CD8-positive, alpha-beta memory T cell (primary cell): ENCODE measurements at places on chromosomes 6 and 20. TPM values are rescaled to one million over a fixed set of nuclear protein-coding genes. Genes with fewer than 3 reads are reported as not detected.

BNIP5 gene
- not detected for total RNA-seq

TP53TG5 gene
- not detected for total RNA-seq

DNA sequence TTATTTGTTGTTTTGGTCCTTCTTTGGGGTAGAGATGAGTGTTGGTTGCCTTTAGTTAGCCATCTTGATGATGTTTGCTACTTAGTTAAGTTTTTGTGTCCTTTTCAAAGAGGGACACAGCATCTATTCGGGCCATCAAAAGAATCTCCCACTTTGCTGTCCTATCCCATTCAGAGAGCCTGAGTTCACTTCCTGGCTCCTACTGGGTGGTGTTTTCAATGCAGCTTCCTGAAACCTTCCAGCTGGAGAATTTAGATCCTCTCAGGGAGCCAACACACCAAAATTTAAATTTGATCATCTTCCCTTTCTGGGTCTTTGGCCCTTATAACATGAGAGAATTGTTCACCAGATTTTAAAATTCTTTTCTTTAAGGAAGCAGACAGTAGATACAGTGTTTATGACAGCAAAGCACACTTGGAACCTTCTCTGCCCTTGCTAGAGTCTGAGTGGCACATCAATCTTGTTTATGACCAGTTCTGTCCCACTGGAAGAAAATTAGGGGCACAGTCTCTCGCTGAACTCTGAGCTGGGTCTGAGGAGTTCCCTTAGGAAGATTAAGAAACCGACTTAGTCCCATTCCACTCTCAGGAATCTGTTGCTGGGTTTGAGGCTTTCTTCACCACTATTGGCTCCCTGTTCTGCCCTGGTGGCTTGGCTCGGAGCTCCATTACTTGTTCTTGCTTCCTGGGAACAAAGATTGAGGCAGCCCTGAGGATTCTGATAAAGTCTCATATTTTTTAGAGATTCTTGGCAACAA lies 115.5 kb downstream of the CCDC170 start:
- no peak for DNase-seq

CST7 gene
- total RNA-seq, result 124 TPM

GABRR1 gene
- not detected for total RNA-seq

DNA sequence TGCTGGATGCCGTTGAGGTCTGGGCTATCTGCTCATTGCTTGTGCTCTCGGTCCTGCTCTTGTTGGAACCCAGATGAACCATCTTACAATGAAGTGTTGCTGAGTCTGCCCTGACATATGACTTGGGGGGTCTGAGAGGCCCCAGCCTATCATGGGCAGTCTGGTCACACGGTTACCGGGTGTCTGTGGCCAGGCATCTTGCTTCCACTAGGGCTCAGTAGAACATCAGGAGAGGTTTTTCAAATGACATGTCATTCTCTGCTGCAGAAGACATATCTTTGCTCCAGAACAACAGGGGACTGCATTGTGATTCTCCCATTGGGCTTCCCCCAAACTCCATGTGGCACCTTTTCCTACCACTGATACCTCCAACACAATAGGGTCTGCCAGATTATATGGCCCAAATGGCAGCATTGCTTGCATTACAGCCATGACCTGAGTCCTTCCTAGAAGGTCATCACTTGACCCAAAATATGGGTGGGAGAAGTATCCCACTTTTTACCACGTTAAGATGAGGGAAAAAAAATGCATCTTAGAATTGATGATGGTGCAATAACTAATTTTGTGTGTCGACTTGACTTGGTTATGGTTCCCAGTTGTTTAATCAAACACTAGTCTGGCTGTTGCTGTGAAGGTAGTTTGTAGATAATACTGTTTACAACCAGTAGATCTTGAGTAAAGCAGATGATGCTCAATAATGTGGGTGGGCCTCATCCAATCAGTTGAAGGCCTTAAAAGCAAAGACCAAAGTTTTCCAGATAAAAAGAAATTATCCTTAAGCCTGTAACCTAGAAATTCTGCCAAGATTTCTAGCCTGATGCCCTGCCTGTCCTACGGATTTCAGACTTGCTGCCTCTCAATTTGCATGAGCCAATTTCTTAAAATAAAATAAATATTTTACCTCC lies 241.0 kb downstream of the QKI start:
- no peak for DNase-seq

DNA sequence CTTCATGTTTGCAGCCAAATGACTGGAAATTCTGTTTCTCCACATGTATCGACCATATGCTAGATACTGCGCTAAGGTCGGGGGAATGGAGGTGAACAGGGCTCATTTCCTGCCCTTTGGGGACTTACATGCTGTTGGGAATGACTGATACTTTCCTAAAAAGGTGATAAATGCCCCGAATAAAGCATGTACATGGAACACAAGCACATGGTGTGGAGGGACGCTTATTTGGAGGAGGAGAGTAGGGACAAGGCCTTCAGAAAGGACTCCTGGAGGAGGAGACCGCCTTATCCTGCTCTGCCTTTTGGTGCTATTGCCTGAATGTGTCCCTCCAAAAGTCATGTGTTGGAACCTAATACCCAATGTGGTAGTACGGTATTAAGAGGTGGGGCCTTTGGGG lies 344.5 kb downstream of the PRL start:
- no peak for DNase-seq

DNA sequence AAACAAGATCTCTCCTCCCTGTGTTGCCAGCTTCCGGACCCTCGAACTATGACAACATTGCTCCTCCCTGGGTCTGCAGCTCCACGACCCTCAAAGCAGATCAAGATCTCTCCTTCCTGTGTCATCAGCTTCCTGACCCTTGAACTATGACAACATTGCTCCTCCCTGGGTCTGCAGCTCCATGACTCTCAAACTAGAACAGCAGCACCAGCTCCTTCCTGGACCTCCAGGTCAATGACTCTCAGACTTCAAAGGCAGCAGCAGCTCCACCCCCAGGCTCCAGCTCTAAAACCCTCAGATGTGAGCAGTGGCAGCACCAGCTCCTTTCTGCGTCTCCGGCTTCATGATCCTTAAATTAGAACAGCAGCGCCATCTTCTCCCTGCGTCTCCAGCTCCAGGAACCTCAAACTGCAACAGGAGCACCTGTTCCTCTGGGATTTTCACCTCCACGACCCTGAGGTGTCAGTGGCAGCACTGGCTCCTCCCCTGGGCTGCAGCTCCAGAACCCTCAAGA lies 341.0 kb upstream of the SULF2 start:
- DNase-seq, result no peak

GRCh38 chr6:30979141-30979540 lies 4.4 kb upstream of the MUC21 start:
- DNase-seq, result no peak

DNA sequence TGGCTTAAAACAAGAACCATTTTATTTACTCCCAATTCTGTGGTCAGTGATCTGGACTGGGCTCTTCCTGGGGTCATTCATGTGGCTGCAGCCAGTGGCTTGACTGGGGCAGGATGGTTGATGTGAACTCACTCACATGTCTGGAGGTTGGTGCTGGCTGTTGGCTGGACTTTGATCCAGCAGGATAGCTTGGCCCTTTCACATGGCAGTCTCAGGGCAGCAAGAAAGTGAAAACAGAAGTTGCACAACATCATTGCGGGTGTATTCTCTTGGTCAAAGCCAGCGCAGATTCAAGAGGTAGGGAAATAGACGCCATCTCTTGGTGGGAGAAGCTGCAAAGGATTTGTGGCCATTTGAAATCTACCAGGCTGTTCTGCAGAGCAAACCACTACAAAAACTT lies 77.2 kb downstream of the MDGA1 start:
- no peak for DNase-seq
